ENCODE measurements at places on chromosomes 13 and 19.

DNA sequence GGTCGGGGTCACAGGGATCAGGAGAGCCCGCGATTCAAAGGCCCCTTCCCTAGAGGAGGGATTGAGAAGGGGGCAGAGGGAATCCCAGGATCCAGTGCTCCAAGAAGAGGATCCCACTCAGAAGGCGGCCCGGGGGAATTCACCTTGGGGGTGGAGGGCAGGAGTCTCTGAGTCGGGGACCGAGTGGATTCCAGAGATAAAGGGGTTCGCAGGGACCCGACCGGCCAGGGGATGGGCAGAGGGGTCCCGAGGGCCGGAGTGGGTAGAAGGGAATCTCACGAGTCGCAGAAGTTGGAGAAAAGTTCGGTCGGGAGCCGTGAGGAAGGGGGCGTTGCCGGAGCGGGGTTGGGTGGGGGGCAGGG lies 261 bp downstream of the PRKD2 start:
- DNase-seq, result no peak

- DNase-seq, result no peak
Observed at GRCh38 chr13:100470866-100471505, 117.6 kb downstream of the GGACT start.

- DNase-seq, result no peak
Observed at GRCh38 chr13:96112936-96113335, 23.0 kb downstream of the HS6ST3 start.

DNA sequence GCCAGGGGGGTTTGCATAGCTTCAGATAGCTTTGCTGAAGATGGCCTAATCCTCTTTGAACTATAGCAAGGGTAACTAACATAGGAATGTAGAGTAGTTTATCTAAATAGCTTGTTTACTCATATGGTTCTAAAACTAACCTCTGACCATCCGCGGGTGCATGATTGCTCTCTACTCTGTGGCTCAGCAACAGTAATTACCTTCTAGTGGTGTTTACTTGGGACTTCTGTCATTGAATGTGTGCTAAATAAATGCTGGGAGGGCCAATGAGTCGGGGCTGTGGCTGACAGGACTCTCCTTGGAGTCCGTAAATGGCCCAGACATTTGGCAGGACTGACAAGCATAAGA lies 1461.9 kb downstream of the UQCRFS1 start:
- DNase-seq, result no peak

DNA sequence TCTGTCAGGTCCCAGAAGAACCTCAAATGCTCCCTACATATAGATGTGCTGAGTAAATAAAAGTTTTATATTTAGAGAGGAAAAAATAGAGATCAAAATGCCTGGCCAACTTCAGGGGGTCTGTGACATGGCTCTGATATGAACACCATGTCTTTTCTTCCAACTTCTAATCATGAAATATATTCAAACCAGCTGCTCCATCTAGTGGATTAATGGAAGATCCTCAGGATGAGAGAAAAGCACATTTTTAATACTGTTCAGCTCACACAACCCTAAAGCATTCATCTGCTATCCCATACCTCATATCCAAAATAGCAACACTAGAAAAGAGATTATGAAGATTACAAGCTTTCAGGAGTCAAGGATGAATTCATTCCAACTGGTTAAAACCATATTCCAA lies 56.0 kb upstream of the DOCK9 start:
- DNase-seq, result no peak

DNA sequence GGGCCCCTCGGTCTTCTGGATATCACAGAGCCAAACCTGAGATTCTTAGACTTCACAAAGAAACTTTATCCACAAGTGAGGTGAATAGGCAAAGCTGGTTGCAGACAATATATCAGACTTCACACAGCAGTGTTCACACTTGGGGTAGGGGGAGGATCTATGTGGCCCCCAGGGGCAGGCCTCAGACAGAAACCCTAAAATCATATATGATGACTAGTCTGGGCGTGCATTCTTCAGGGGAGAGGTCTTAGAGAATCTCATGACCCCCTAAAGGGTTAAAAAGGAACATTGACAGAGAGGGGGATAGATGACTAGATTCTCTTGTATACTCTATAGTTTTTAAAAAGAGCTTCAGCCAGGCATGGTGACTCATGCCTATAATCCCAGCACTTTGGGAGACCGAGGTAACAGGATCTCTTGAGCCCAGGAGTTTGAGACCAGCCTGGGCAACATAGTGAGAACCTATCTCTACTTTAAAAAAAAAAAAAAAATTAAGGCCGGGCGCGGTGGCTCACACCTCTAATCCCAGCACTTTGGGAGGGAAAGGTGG lies 2.8 kb downstream of the TYROBP start:
- DNase-seq, result no peak

DNA sequence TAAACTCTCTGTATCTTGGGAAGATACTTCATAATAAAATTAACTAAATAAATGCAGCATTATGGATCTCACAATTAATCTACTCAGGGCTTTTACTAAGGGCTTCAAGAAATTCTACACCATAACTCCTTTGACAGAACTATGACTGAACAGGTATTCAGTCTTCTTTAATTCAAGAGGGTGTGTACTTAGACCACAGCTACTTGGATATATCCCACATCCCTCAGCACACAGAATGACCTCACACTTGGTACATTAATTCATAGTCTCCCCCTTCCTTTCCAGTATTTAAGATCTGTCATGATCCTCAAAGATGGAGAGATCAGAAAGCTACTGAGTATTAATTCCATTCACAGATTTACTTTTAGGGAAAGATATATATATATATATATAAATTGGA lies 11.6 kb downstream of the DIAPH3 start:
- no peak for DNase-seq

DNA sequence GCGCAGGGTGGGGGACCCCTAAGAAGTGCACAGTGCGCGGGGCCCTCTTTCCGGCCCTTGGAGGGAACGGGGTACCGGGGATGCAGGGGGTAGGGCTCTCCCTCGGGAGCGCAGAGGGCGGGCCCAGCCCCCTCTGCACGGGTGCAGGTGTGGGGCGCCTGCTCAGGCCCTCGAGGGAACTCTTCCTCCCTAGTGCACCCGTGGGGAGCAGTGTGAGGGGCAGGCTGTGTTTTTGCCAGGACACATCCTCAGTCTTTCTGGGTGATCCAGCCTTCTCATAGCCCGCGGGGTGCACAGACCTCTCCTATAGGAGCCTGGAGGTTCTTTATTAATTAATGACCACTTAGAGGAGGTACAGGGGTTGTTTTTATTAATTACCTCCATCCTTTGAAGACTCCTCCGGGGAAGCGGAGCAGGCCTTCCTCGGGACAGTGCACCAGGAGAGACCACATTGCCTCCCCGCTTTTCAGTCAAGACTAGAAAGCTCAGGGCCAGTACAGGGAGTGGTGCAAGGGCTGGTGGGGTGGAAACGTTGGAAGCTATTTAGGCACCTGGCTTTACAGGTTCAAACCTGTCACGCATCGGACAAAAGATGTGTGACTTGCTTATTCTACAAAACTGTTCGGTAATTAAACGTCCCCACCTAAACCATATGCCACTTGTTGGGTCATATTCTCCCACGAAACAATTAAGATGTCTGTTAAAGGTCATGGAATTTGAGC lies 598 bp upstream of the GJB6 start:
- DNase-seq, result no peak

GRCh38 chr13:112177450-112178288 lies 110.7 kb downstream of the SOX1 start:
- DNase-seq, result no peak

DNA sequence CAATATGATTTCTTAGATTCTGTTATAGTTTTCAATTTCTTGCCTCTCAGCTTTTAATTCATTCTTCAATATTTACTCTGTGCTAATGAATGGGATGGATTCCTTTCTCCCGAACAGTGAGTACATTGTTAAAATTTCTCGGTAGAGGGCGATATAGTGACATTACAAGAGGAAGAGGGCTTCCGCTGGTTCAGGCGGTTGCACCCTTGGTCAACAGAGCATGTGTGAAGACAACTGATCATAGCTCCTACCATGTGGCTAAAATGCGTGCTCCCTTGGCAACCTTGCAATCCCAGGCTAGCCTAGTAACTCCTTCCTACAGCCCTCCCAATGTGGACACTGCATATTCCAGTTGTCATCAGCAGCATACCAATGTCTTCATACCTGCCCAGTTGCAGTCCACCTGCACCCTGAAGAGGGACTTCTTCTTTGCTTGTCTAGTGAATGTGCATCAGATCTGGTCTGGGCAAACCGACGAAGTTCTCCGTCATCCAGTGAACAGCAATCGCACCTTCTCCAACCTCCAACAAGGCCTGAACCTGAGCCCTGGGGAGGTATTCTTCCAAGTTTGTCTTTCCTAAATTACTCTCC lies 653.0 kb upstream of the GPC6 start:
- no peak for DNase-seq

Data from mesothelial cell of epicardium (in vitro differentiated cells).